ENCODE measurements at places on chromosomes 7 and 10. TPM values are rescaled to one million over a fixed set of nuclear protein-coding genes. Genes with fewer than 3 reads are reported as not detected.
A peak's percentile ranks its signal among the peaks of the same experiment; 100 is the strongest.

The CXCL12 gene
- total RNA-seq, result 164 TPM

The GPR85 gene
- total RNA-seq, result 1.6 TPM

The C10orf53 gene
- total RNA-seq, result not detected

The LRRD1 gene
- 0.33 TPM for total RNA-seq

The ACTR3C gene
- total RNA-seq, result 30.2 TPM

- DNase-seq, result no peak
Observed at GRCh38 chr7:50304911-50305582, 531 bp downstream of the IKZF1 start.

- DNase-seq, result no peak
Observed at GRCh38 chr7:7769710-7770627, 51.6 kb upstream of the RPA3 start.

- DNase-seq, result no peak
Observed at GRCh38 chr7:25031007-25031406, 51.0 kb upstream of the OSBPL3 start.

DNA sequence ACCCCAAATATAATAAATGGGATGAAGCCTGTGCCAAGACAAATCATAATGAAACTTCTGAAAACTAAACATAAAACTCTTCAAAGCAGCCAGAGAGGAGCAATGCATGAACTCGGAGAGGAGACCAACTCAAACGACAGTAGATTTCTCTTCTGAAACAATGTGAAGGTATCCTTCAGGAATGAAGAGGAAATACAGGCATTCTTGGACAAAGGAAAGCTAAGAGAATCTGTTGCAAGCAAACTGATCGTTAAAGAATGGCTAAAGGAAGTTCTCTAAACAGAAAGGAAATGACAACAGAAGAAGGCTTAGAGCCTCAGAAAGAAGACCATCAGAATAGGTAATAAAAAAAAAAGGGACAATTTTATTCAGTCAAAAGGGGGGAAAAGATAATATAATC, 6.6 kb downstream of the GNA12 start:
- DNase-seq, result no peak

DNA sequence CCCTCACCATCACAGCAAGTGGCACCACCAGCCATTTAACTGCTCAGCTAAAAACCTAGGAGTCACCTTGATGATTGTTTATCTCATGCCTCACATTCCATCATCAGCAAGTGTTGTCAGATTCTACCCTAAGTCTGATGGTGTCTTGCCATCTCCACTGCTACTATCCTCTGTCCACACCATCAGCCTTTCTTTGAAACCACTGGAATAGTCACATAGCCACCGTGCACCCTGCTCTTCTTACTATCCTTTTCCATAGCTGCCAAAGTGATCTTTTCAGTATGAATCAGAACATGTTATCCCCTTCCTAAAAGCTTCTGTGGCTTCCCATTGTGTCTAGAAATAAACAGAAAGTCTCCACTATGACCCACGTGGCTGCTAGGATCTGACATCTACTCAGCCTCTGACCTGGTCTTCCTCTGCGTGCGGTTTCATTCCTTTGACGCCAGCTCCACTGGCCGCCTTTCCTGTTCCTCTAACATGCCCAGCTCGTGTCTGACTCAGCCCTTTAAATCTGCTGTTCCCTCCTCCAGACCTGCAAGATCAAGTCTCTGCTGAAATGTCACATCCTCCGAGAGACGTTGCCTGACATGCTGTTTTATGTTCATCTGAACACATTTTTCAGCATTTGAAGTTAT, 16.5 kb upstream of the CHN2 start:
- no peak for DNase-seq

DNA sequence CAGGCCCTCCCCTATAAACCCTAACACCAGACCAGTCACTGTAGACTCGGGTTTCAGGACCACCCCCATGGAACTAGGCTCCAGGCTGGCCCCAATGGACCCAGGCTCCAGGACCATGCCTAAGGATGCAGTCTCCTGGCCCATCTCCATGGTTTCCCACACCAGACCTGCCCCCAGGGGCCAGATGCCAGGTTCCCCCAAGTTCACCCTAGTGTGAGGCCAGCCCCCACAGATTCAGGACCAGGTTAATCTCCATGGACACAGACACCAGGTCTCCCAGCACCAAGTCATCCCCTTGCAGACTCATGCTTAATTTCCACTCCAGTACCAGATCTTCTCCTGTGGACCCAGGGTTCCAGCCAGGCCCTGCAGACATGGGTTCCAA, 103.8 kb upstream of the LANCL2 start:
- DNase-seq, result no peak

- DNase-seq, result no peak
Observed at GRCh38 chr7:129646369-129647021, 35.0 kb downstream of the NRF1 start.

- no peak for DNase-seq
Observed at GRCh38 chr7:77415476-77415822, 700 bp downstream of the GSAP start.

DNA sequence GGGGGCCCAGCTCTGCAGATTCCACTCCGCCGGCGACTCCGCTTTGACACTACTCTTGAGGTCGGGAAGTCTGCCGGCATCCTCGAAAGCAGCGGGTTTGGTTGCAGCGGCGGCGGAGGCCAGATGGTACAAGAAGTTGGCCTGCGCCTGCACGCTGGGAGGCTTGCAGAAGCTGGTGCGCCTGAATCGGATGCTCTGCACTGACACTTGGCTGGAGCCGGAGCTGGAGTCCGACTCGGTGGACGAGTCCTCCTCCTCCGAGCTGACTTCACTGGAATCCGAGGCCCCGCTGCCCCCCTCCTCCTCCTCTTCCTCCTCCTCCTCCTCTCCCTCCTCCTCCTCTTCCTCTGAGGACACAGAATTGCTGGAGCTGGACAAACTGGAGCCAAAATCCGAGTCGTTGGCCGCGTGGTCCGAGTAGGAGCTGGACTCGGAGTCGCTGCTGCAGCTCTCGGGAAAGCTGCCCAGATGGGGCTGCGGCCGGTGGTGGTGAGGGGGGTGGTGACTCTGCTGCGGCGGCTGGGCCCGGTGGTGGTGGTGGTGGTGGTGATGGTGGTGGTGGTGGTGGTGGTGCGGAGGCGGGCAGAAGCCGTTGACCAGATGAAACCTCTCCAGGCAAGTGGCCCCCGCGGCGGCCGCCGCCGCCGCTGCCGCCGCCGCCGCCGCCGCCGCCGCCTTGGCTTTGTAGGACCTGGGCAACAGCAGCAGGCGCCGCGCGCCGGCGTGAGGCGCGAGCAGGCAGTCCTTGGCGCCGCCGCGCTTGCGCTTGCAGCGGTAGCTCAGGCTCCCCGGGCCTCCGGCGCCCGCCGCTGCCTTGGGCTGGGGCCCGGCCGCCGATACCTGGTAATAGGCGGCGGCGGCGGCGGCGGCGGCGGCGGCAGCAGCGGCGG, 9.0 kb downstream of the SKIDA1 start:
- no peak for DNase-seq

DNA sequence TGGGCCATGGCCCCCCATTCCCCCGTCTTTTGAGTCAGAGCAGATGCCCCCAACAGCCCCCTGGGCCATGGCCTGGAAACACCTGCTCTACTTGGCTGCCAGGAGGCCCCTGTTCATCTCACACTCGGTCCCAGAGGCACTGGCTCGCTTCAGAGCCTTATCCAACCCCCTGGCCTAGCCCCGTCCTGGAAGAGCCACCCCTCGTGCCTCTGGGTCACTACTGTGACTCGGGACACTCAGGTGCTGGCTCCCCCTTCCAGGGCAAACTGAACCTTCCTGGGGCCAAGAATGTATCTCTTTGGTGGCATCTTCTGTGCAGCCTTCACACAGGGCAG, 7.0 kb downstream of the POLR2J start:
- DNase-seq, result peak; percentile 45

- DNase-seq, result no peak
Observed at GRCh38 chr7:2737771-2738540, 50.0 kb downstream of the AMZ1 start.

DNA sequence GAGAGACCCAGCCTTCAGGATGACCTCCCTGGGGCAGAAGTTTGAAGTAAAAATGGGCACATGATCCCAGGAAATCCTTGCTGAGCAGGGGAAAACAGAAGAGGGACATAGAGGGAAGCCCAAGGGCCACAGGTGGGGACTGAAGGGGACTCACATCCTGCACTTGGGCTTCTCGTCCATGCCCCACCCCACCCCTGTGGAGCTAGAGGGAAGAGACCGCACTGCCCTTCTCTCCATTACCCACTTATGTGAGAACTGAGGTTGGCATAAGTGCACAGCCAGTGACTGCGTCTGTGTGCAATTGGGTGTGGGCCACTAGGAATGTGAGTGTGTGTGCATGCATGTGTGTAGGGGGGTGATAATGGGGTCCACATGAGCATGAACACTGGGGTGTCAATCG, 43.4 kb upstream of the SLF2 start:
- no peak for DNase-seq
